ENCODE measurements at places on chromosomes 12 and 14. TPM values are rescaled to one million over a fixed set of nuclear protein-coding genes. Genes with fewer than 3 reads are reported as not detected.

The RNASE7 gene
- 58.3 TPM for total RNA-seq

The SMOC1 gene
- total RNA-seq, result 2.1 TPM

GRCh38 chr12:114313910-114314309, 92.0 kb downstream of the TBX5 start:
- no peak for DNase-seq

DNA sequence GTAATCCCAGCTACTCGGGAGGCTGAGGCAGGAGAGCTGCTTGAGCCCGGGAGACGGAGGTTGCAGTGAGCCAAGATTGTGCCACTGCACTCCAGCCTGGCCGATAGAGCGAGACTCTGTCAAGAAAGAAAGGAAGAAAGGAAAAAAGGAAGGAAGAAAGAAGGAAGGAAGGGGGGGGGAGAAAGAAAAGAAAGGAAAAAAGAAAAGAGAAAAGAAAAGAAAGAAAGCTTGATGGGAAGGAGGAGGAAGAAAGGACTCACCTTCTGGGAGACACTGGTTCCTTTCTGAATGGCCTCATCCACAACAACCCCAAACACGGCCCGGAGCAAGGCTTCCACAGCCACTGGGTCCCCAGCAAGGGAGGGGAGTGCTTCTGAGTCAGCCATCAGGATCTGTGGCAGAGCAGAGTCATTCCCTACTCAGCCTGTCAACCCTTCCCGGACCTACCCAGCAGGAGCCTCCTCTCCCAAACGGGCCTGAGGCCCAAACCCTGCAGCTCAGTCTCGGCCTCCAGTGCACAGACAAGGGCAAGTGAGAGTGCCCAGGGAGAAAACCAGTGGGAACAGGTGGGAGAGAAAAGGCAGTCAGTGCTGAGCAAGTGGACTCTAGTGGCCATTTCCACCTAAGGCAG, 7.3 kb upstream of the ZNF740 start:
- no peak for DNase-seq

- no peak for DNase-seq
These were observed 59.4 kb downstream of the PITPNM2 start for GRCh38 chr12:123091230-123092150.

DNA sequence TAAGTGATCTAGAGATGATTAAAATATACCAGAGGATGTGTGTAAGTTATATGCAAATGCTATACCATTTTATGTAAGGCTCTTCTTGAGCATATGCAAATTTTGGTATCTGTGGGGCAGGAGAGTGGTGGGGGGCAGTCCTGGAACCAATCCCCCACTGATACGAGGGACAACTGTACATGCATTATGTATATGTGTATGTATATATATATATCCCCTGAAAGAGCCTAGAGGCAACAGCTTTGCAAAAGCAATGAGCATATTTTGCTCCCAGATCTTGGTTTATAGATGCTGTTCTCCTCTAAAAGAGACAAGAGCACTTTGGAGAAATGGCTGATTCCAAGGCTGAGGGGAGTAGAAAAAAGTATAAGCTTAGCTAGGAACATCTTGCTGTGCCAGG, 12.4 kb upstream of the SLC25A3 start:
- no peak for DNase-seq

- no peak for DNase-seq
These were observed 12.7 kb downstream of the NGDN start for GRCh38 chr14:23481979-23482822.
